ENCODE measurements at places on chromosomes 7 and 10. TPM values are rescaled to one million over a fixed set of nuclear protein-coding genes. Genes with fewer than 3 reads are reported as not detected.
A peak's percentile ranks its signal among the peaks of the same experiment; 100 is the strongest.

DNA sequence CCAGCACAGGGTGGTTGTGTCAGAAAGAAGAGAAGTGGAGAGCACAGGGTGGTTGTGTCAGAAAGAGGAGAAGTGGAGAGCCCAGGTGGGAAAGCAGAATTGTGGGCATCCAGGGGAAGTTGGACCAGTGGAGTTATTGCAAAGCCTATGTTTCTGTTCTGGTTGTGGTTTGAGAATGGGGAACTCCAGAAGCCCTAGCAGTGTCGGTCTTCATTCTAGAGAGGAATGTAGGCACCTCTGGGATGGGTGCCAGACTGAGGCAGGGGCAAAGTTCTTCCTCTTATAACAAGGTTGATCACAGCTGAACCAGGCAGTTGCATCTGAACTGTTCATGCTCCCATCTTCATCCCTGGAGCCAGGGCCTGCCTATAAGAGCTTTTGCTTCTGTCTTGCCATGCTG, 954 bp downstream of the FSCN3 start:
- DNase-seq, result peak; percentile 38

The CYP3A5 gene
- 73.8 TPM for total RNA-seq

The DGKI gene
- 0.46 TPM for total RNA-seq

GRCh38 chr7:155992974-155993373, 180.7 kb upstream of the SHH start:
- no peak for DNase-seq

GRCh38 chr10:10293041-10293440, 724.6 kb upstream of the CELF2 start:
- DNase-seq, result no peak

DNA sequence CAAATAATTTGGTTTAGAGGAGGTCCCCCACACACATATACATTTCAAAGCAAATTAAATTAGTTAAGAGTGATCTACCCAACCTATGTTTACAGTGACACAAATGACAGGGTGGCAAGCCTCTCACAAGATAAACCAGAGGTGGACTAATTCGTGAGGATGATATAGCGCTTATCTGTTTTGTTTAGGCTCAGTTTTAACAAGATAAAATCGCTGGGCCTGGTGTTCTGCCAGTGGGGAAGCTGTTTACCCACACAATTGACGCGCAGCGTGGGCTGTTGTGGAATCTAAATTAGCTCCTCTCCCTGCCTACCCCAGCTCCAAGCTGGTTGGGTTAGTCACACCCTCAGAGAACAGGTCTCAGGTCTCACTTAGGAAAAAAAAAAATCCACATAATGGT, 16.7 kb upstream of the PLXNA4 start:
- no peak for DNase-seq

DNA sequence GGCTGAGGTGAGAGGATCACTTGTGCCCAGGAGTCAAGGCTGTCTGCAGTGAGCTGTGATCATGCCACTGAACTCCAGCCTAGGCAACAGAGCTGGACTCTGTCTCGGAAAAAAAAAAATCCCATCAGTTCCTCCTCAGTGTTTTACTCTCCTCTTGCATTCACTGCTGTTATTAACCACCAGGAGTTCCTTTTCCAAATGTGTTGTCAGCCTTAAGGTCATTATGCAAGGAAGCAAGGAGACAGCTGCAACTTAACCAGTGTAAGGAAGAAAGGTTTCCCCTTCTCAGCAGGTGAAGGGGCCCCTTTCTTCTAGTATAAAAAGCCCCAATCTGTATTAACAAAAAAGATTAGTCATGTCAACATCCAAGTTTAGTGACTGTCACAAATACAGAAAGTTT, 86.6 kb upstream of the LEP start:
- no peak for DNase-seq

DNA sequence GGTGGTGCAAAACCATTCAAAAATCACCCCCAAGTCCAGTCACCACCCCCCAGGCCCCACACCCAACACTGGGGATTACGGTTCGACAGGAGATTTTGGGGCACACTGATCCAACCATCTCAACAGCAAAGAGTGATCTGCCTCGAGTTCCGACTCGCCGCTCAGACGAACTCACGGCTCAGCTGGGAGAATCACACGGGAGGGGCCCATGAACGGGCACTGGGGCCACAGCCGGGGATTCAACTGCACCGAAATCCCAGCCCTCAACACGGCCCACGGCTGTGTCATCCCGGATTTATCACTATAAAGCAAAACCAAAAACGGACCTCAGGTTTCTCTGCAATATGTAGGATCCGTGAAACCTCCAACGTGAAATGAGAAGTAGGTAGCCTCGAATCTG, 460.0 kb downstream of the DNAJB6 start:
- DNase-seq, result no peak

DNA sequence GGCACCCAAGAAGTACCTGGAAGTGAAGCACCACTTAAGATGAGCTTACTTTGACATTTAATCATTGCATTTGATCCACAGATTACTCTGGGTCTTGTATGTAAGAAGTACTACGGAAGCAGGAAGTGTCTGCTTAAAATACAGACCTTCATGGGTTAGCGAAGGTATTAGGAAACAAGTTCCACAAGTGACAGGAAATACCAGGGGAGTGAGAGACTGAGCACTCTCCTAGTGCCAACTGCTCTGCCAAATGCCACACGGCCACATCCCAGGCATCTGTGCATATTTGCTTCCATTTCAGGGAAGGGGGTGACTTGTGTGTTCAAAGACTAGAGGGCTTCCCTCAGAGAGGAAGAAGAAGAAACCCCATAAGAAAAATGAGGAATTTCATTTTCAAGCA, 57.2 kb upstream of the ANK3 start:
- no peak for DNase-seq

The NUPR2 gene
- not detected for total RNA-seq

The ASB15 gene
- not detected for total RNA-seq

DNA sequence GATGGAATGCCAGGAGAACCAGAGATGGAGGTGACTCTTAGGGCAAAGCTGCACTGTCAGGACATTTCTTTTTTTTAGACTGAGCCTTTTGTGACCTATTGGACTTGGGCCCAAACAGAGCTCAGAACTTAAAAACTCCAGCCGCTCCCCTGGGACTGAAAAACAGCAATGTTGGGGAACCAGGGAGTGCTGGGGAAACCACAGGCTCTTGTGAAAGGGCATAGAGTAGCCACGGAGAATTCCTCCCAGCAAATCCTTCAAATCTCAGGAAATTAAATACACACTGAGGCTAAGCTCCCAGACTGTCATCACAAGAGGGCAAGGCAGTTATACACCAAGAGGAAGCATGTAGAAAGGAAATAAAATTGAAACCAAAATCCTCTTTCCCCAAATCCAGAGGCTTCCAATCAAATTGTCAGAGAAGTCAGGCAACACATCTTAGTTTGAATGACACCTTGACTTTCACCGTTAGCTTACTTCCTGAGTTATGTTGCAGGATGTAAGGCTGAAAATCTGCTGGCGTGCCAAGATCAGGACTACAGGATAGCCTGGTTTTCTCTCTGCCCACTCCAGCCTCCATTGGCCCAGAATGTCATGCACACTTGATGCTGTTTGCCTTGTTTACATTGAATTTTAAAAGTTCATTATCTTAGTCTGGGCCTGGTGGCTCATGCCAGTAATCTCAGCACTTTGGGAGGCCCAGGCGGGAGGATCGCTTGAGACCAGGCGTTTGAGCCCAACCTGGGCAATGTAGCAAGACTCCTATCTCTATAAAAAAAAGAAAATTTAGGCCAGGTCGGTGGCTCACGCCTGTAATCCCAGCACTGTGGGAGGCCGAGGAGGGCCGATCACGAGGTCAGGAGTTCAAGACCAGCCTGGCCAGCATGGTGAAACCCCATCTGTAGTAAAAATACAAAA, 2.6 kb upstream of the RFC2 start:
- no peak for DNase-seq

The MEOX2 gene
- total RNA-seq, result 3.8 TPM

The FAM25C gene
- not detected for total RNA-seq

DNA sequence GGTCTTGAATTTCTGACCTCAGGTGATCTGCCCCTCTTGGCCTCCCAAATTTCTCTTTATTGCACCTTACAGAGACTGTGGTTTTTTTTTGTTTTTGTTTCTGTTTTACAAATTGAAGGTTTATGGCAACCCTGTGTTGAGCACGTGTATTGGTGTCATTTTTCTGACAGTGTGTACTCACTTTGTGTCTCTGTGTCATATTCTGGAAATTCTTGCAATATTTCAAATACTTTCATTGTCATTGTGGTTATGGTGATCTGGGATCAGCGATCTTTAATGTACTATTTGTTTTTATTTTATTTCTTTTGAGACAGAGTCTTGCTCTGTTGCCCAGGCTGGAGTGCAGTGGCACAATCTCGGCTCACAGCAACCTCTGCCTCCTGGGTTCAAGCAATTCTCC, 89.8 kb downstream of the PRTFDC1 start:
- no peak for DNase-seq

- DNase-seq, result no peak
Observed at GRCh38 chr10:26331371-26331770, 106.8 kb upstream of the APBB1IP start.

The UPK3B gene
- total RNA-seq, result 4.3 TPM

DNA sequence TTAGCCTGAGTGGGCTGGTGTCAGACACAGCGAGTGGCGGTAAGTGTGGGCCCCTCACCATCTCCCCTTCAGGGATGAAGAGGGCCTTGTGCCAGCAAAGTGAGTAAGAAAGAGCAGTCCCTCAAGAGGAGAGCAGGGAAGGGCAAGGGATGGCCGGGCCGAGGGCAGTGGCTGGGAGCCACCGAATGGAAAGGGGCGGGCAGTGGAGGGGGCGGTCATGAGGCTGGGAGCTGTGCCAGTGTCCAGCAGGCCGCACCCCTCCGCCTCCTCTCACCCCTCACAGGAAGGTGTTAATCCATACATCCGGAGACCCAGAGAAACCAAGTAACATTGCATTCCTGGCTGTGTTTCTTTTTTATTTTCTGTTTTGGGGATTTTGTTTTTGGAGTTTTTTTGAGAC, 28.6 kb upstream of the RASGEF1A start:
- no peak for DNase-seq

DNA sequence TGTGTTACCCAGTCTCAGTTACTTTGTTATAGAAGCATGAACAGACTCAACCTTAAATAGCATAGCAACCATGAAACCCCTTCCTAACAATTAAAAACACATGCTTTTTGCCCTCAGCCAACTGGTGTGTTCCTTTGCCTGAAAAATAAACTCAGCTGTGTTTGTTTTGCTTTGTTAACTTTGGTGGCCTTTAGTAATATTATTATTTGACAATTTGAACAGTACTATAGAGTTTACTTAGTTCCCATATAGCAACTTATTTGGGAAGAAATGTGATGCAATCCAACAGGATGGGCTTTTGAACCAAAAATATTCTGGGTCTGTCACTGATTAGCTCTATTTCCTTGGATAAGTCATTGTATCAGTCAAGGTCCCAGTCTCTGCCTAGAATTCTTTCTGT, 22.5 kb upstream of the MKLN1 start:
- no peak for DNase-seq

The SAMD9L gene
- total RNA-seq, result 22.8 TPM

The FGFBP3 gene
- total RNA-seq, result 1.0 TPM

The IFIT1B gene
- total RNA-seq, result not detected

The MALRD1 gene
- 0.41 TPM for total RNA-seq

GRCh38 chr10:112739592-112740353, 210.3 kb upstream of the TCF7L2 start:
- DNase-seq, result no peak

DNA sequence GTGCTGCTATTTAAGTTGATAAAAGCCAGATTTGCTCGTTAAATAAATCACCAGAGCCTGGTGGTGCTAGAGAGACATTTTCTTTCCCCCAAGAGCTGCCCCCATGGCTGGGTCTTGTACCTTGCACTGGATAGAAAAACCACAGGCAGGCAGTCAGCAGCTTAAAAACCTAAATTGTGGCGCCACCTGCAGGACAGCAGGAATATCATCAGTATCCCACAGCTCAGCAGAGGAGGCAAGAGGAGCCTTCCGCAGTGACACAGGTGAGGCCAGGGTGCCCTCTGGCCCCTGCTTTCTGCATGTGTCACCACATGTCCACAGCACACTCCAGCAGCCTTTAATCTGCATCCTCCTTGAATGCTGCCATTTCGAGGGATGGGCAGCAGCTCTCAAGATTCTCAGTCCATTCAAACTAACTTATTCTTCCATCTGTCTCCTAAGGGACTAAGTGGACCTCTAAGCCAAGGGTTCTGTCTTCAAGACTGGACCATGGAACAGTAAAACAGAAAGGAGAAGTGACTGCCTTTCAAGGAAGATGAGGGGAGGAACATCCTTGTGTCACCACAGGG, 4.5 kb upstream of the PLXNA4 start:
- peak; percentile 67 for DNase-seq

The SLC18A2 gene
- total RNA-seq, result 1.6 TPM

- no peak for DNase-seq
Observed at GRCh38 chr7:83807774-83808173, 158.8 kb upstream of the SEMA3E start.
